GM12891 (cell line): ENCODE measurements at places on chromosomes 7 and 10.

DNA sequence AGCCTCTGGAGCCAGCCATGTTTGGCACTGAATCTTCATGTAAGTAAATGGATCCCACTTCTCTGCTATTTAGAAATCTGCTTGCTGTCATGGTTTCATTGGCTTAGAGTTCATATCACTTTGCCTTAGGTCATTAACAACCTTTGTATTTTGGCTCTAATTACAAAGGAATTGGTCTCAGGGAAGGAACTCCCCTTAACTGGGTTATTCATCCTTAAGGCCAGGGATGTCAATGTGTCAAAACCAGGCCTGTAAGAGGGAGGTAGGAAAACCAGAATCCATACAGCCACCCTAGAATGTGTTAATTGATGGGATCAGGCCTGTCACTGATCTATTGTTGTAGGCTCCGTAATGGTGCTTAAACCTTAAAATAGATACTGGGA is 67.3 kb downstream of the ST7 start:
- DNase-seq = no peak

DNA sequence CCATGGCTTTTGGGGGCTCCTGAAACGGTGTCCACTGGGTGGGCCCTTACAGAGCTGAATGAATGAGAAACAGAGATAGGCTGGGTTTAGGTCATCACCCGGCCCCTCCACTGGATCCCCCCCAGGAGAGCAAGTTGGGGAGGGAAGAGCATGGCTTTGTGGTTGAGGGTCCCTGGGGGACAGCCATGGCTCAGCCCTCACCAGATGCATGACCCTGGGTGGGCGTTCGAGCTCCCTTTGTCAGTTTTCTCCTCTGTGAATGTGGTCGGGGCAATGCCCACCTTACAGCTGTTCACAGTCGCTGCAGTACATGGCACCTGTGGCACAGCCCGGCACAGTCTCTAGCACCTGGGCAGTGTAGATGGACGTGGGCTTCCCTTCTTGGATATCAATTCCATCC is 40.6 kb upstream of the CXCL12 start:
- DNase-seq = no peak

- DNase-seq = no peak
Measured at GRCh38 chr7:21914671-21915070, 31.0 kb downstream of the CDCA7L start.

DNA sequence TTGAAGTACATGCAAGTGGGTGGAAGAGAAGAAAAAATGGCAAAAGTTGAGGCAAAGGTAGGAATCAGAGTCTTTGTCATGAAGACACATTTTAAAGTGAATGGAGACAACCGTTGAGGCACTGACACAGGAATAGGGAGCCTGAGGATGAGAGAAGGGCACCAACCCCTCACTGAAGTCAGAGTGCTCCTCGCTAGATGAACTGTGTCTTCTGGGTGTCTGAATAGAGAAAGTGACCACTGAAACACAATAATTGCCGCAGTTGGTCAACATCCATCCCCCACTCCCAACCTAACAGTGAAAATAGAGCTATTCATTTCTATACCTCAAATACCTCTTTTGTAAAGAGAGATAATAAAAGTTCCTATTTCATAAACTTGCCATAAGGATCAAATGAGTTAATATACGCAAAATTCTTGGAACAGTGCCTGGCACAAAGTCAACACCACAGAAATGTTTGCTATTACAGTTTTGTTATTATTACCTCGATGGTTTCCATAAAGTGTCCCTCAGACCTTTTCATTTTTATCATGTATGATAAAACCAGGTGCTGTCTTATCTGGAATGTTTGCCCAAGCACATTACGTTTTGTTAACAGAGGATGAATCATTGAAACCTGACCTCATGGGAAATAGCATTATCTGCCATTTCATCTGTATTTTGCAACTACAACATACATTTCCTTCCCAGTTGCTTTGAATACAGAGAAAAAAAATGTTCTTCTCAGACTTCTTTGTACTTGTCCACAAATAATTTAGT is 61.8 kb upstream of the SP4 start:
- DNase-seq = no peak

GRCh38 chr7:113664867-113665266 is 253.9 kb downstream of the PPP1R3A start:
- DNase-seq = no peak

DNA sequence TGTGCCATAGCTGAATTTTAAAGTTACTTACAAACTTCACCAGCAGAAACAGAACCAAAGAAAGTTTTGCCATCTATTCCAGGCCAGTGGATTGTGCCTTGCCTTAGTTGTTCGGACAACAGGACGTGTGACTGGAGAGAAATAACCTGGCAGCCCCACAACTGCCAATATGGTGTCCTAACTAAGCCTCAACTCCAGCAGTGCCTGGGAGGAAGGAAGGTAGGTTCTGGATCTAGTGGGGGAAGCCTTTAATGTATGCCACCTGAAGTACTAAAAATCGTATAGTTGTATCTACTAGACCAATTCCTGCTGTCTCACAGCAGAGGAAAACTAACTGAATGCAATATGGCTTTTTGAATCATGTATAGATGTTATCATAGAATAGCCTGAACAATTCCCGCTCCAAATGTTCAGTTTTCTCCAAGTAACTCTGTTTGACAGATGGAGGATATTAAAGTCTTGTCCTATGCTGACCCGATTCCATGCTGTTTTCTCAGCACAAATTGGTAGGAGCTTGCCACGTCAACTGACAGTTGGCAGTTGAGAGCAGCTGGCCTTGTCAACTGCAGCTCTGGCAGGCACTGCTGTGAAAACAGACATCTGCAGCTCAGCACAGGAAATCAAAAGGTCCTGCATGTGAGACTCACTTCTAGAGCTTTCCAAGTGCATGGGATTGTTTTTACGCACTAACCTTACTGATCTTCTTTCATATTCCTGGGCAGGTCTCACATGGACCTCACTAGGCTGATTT is 84.5 kb upstream of the WNT16 start:
- DNase-seq = no peak

- no peak for DNase-seq
Measured at GRCh38 chr7:20282959-20283358, 47.7 kb upstream of the ITGB8 start.

- no peak for DNase-seq
Measured at GRCh38 chr10:28090506-28090905, 91.6 kb upstream of the ODAD2 start.

DNA sequence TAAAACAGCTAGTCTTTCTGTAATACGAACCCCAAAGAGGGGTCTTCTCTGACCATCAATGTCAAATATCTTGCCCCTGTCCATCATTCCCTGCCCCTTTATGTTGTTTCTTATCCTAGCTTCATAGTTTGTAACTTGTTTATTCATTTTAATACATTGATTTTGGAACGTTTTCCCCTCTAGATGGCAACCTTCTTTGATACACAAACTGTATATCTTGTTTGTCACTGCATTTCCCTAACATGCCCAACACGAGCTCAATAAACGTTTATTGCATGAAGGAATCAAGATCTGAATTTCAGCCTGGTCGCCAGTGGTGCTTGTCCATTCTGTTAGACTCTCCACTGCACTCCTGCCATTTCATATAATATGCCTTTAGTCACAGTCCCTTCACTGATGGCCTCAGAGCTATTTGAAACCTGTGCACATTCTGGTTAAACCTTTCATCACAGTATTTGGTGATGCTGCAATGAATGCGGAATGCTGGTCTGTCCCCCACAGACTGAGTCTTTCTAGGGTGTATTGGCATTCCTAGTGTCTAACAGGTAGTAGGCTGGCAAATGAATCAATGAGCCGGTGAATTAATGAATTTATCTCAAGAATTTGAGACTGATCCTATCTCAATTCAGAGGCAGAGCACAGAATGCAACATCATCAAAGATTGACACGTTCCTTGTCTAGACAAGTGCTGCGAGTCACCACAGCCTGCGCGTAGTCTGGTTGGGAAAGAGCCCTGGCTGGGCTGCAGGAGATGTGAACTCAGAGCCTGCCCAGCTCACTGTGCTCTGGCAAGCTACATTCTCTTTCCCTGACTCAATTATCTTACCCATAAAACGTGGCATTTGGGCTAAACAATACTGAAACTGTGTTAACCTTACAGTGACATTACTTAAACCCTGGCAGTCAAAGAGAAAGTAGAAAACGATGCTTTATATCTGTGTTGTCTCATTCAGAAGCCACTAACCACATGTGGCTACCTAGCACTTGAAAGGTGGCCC is 55.2 kb upstream of the FRMD4A start:
- no peak for DNase-seq

- no peak for DNase-seq
Measured at GRCh38 chr10:78927257-78927995, 141.3 kb upstream of the ZMIZ1 start.

DNA sequence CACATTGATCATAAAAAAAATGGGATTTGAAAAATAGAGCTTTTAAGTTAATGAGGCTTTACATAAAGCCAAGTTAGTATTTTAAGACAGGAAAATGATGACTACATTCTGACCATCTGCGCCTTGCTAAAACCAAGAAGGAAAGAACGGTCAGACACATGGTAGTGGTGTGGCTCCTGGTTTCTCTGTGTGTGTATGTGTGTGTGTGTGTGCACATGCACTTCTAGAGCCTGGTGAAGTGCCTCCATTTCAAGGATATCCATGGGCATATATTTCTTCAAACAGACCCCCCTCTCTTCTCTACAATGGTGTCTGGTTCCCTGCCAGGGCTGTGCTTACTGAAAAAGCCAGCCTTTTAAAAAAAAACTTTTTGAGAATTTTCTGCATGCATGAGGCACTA is 80.9 kb downstream of the FRMPD2 start:
- no peak for DNase-seq

- DNase-seq = no peak
Measured at GRCh38 chr7:111474723-111475418, 87.4 kb downstream of the IMMP2L start.

- no peak for DNase-seq
Measured at GRCh38 chr7:33486633-33487032, 357.3 kb downstream of the BBS9 start.

DNA sequence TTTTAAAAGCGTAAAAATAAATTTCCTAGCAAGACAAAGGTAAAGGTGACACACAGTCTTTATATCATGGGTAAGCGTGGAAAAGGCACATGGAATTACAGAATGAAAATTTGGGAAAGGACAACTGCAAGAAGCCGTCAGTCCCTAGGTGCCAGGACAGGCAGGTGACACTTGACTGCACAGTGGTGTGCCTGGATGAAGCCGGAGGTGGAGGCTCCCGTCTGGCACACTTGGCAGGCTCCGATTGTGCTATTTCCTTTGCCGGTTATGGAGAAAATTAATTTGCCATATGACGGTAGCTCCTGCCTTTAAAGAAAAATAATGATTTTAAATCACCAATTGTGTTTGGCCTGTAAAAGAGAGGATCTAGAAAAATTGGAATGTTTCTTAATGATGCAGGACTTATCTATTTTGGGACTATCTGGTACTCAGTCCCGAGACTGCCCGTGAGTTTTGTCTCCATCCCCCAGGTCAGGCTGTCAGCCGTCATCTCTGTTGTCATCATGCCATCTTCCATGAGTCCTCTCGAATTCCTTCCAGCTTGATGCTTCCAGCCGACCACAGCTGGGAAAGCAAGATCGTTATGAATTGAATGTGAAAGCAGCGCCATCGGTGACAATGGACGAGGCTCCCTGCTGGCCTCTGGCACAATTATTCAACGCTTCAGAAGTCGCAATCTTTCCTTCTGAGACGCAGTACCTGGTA is 56.2 kb upstream of the MGMT start:
- DNase-seq = no peak

DNA sequence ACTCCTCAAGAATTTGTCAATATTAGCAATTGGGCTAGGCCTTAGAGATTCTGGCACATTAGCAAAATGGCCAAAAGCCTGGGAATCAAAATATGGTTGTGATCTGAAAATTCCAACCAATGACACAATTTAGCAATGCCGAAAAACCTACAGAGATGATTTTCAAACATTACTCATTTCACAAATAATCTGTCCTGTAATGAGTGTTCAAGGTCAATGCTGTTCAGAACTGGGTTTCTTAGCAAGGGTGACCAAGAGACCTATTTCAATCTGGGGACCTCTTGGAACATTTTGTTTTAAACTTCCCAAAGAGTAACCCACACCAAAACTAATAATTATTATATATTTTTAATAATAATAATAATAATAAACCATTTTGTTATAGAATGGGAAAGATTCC is 24.1 kb downstream of the ELMO1 start:
- no peak for DNase-seq

GRCh38 chr7:51354897-51355296 is 38.3 kb upstream of the COBL start:
- peak; percentile 14 for DNase-seq

DNA sequence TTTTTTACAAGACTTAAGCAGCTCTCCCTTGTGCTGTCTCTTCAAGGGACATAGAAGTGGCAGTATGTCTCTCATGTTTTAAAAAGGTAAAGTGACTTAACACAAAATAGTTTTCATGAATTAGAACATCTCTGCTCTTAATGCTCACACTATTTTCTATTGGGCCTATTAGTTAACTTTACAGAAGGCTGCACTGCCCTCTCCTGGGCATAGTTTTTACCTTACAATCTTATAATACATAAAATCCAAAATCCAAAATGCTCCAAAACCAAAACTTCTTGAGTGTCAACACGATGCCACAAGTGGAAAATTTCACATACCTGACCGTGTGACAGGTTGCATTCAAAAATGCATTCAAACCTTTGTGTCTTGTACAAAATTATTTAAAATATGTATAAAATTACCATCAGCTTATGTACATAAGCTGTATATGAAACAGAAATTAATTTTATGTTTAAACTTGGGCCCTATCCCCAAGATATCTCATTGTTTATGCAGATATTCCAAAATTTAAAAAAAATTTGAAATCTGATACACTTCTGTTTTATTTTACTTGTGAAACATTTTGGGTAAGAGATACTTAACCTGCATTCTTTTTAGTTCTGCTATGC is 25.8 kb downstream of the TES start:
- no peak for DNase-seq

DNA sequence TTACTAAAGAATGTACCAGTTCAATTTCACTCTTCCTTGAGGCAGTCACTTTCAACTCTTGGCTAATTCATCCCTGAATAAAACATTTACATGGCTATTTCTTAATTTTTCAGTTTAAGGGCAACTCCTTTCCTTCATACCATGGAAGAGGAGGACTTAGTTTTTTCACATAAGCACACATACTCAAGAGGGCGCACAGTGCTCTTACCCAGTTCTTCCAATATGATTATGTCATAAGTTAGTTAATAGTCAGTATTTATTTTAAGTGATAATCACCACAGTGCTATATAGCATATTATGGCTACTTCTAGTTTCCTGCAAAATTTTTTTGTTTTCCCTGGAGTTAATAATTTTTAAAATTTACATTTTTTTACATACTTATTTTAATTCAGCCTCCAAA is 58.6 kb downstream of the SND1 start:
- no peak for DNase-seq

- DNase-seq = no peak
Measured at GRCh38 chr10:1535301-1535965, 201.9 kb downstream of the ADARB2 start.

DNA sequence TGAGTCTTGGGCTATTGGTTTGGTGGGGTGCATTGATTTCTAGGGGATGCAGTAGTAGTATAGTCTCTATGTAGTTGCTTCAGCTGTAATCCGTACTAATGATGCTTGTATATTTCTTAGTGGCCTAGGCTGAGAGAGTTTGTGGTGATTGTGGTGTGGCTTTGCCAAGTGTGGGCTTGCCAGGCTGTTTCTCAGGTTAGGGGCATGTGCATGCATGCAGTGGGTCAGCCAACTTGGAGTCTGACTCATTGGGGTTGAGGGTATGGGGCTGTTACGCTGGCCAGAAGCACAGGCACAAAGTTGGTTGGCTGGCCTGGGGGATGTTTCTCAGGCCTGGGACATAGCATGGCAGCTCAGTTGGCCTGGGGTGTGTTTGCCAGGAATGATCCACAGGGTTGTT is 25.7 kb upstream of the PLA2G12B start:
- DNase-seq = no peak

GRCh38 chr10:64312876-64313275 is 791.7 kb downstream of the REEP3 start:
- no peak for DNase-seq
